Activated T-cell treated with anti-CD3 and anti-CD28 coated beads, Interleukin-2, amount 50 U/mL, for 72 hours (primary cell): ENCODE measurements at places on chromosomes 4 and X. TPM values are rescaled to one million over a fixed set of nuclear protein-coding genes. Genes with fewer than 3 reads are reported as not detected.

- DNase-seq: no peak
Observed at GRCh38 chrX:48590203-48591103, 6.8 kb upstream of the WDR13 start.

DNA sequence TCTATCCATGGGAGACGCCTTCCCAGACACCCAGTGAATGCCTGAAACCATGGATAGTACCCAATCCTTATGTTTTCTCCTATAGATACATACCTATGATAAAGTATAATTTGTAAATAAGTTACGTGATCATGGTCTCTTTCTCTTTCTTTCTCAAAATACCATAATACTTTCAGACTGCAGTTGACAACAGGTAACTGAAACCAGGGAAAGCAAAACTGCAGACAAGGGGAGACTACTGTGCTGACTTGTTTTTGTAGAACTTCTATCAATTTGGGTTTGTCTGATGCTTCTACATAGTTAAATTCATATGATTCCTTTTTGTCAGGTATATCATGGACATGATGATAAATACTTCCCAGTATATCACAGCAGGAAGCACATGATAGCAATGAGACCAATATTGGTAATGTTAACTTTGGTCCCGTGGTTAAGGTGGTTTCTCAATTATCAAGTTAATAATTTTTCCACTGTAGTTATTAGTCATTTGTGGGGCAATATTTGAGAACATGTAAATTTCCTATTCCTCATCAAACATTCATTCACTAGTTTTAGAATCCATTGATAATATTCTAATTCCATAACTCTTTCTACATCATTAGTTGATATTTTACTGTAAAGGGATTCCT, 298.0 kb upstream of the TET2 start:
- no peak for DNase-seq

- DNase-seq: no peak
Observed at GRCh38 chr4:98222306-98222705, 38.9 kb upstream of the RAP1GDS1 start.

Gene MAGEA10
- total RNA-seq: not detected

Gene DCUN1D4
- total RNA-seq: 45.6 TPM

Gene FOXP3
- 16.7 TPM for total RNA-seq

Gene HPGDS
- total RNA-seq: not detected

Gene LAP3
- 97.7 TPM for total RNA-seq

Gene TMEM150C
- total RNA-seq: 0.07 TPM

Gene DACH2
- total RNA-seq: 0.05 TPM
